ENCODE measurements at places on chromosomes 7 and 10.

DNA sequence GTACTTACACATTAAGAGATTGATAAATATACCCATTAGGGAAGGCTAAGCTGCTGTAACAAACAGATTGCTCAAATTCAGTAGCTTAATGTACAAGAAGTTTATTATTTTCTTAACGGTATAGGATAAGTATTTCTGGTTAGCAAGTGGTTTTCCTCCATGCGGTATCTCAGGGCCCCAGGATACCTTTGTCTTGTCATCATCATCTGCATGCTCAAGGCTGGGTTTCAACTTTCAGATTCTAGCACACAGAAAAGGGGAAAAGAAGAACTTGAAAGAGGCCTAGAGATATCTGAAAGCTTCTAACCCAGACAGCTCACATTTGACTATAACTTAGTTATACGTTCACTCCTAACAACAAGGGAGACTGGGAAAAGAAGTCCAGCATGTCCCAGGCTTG is 11.8 kb upstream of the GALNT17 start:
- H3K4me1 ChIP-seq, result no peaks in the 10 kb centered on the region
- H3K27ac ChIP-seq, result no peak overlapping the region
- H3K36me3 ChIP-seq, result no peaks in the 10 kb centered on the region
- no peak for DNase-seq
- H3K27me3 ChIP-seq, result no peaks in the 10 kb centered on the region

GRCh38 chr7:121153995-121154394 is 165.5 kb downstream of the CPED1 start:
- no peaks in the 10 kb centered on the region for H3K36me3 ChIP-seq
- no peak for DNase-seq

DNA sequence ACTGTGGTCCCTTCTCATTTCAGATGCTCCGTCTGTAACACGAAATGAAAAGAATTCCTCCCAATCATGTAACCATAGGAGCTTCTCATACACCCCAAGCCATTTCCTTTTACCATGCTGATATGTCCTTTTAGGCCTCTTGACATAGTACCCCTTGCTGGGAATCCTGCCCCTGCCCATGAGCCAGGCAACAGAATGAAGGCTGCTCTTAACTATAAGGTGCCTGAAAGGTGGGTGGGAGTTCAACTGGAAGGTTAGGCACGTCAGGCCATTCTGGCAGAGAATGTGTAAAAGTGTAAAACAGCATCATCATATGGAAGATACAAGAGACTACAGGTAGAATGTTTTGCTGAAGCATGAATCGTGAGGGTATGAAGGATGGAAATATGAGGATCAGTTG is 22.5 kb downstream of the IL2RA start:
- no peaks in the 10 kb centered on the region for H3K27me3 ChIP-seq
- peaks cover 82% of the 10 kb centered on the region for H3K36me3 ChIP-seq
- DNase-seq, result no peak
- peak overlapping the region; percentile 16 for H3K27ac ChIP-seq

DNA sequence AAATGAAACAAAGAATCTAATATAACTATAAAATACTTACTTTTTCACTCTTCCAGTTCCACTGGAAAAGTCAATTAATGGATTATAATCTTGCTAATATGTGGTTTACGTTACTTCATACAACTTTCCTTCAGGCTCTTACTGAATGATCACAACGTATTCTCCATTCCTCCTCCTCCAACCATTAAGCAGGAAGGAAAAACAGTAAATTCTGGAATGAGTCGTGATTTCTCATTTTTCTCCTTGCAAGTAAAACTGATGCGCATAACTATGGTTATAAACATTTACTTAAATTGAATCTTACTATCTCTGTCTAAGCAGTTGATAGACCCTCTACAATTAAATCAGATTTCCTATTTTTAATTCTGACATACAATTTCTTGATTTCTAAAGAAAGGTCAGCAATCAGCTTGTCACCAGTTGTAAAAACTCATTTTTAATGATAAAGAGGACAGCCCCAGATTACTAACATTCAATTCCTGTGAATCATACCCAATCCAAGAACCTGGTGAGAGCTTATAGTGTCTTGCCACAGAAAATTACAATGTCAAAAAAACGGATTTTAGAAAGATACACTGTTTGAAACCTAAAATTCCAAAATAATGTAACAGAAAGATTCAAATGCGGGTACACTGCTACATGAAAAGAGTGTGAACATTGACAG is 64.3 kb downstream of the EZH2 start:
- no peak overlapping the region for H3K4me3 ChIP-seq
- H3K27ac ChIP-seq, result no peak overlapping the region
- no peak for DNase-seq
- no peaks in the 10 kb centered on the region for H3K27me3 ChIP-seq
- peaks cover 54% of the 10 kb centered on the region for H3K36me3 ChIP-seq
- H3K4me1 ChIP-seq, result peaks cover 4% of the 10 kb centered on the region

DNA sequence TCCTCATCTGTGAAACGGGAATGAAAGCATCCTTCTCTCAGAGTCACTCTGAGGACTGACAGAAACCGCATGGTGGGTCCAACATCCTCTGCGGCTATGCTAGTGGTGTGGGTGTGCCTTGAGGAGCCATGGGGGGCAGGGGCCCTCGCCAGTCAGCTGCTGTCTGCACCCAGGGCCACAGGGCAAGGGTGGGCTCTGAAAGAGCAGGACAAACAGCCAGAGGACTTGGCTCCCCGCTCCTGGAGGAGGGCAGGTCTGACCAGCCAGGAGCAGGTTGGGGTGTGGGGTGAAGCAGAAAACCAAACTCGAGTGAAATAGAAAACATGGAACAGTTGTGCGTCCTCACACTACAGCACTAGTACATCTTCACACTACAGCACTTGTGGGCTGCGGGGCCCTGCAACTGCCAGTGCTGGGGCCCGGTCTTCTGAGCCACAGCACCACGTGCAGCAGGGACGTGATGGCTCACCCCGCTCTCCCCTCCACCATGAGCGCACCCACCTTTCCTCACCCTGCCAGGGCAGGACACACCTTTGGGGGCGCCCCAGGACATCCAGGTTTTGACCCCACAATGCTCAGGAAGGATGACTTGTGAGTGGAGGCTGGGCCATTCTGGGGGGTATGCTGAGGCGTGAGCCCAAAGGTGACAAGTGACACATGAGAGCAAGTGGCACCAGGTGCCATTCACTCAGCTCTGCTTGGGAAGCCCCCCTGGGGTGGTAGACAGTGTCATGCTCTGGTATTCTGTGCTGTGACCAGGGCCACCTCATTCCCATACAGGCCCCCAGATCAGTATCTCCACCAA is 96.1 kb upstream of the RET start:
- H3K4me1 ChIP-seq, result no peaks in the 10 kb centered on the region
- no peak overlapping the region for H3K4me3 ChIP-seq
- H3K27ac ChIP-seq, result no peak overlapping the region
- H3K36me3 ChIP-seq, result no peaks in the 10 kb centered on the region
- H3K27me3 ChIP-seq, result no peaks in the 10 kb centered on the region
- peak; percentile 31 for DNase-seq

GRCh38 chr7:141949451-141949850 is 2.7 kb upstream of the CLEC5A start:
- H3K36me3 ChIP-seq, result no peaks in the 10 kb centered on the region
- no peaks in the 10 kb centered on the region for H3K27me3 ChIP-seq
- no peak overlapping the region for H3K27ac ChIP-seq

GRCh38 chr10:99312501-99312900 is 16.7 kb upstream of the CNNM1 start:
- H3K27ac ChIP-seq, result no peak overlapping the region
- DNase-seq, result no peak
- no peaks in the 10 kb centered on the region for H3K27me3 ChIP-seq
- H3K36me3 ChIP-seq, result no peaks in the 10 kb centered on the region
- H3K4me3 ChIP-seq, result no peak overlapping the region
- H3K4me1 ChIP-seq, result no peaks in the 10 kb centered on the region

- DNase-seq, result no peak
- no peak overlapping the region for H3K4me3 ChIP-seq
- no peaks in the 10 kb centered on the region for H3K36me3 ChIP-seq
- peaks cover 26% of the 10 kb centered on the region for H3K27me3 ChIP-seq
- H3K27ac ChIP-seq, result no peak overlapping the region
Measured at GRCh38 chr10:104488439-104488832, 134.8 kb downstream of the CFAP58 start.

- H3K27me3 ChIP-seq, result peaks cover 33% of the 10 kb centered on the region
- peak overlapping the region; percentile 53 for H3K27ac ChIP-seq
- peaks cover 32% of the 10 kb centered on the region for H3K4me1 ChIP-seq
- H3K4me3 ChIP-seq, result peak overlapping the region; percentile 19
- H3K36me3 ChIP-seq, result peaks cover 8% of the 10 kb centered on the region
Measured at GRCh38 chr10:22491931-22492615, 146.8 kb downstream of the SPAG6 start.

DNA sequence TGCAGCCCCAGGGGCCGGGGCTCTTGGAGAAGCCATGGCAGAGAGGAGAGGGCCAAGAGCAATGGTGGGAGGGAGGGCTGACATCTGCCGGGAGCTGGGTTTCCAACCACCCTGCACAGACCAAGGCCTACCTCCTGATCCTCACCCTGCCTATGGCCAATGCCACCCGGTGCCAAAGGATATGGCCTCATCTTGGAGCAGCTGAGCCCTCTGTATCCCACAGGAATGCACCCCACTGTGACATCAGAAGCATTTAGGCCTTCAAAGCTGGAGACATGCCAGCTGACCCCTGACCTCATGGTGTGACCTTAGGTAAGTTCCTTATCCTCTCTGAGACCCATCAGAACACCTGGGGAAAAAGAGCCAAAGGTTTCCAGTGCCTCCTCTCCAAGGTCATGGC is 113.6 kb upstream of the ZMIZ1 start:
- no peaks in the 10 kb centered on the region for H3K4me1 ChIP-seq
- H3K27ac ChIP-seq, result no peak overlapping the region
- DNase-seq, result no peak
- no peaks in the 10 kb centered on the region for H3K27me3 ChIP-seq
- no peaks in the 10 kb centered on the region for H3K36me3 ChIP-seq

GRCh38 chr10:80709866-80710265 is 172.2 kb downstream of the SH2D4B start:
- H3K27ac ChIP-seq, result no peak overlapping the region
- H3K36me3 ChIP-seq, result no peaks in the 10 kb centered on the region
- H3K4me3 ChIP-seq, result no peak overlapping the region
- peak; percentile 0 for DNase-seq

DNA sequence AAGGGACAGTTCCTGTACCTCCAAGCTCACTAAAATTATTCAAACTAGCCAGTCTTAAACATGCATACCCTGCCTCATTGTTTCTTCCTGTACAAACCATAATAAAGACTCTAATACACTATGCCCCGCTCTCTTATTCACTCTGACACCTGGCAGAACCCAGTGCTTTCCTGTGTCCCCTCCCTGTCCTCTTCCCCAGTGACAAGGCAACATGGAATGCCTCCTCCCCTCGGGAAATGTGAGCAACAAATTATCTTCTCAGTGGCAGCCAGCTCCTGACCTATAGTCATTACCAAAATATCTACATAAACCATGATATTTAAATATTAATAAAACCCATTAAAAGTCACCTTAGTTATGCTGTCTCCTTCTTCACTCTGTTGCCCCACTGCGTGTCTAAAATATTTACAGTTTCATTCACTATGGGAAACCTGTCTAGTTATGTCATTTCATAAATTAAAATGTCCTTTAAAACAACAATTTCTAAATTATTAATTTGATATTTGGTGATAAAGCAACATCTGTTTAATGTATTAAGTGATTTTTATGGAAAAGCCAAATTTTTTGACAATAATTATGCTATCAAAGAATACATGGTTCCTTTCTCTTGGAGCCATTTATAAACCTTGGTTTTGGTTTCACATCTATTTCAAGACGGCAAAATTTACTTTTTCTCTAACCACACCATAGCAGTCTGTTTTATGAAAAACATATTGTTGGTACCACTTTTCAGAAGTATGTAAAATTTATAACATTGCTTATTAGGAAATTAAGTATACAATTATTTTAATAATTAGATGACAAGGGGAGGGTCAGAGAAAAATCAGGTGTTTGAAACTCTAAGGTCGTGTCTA is 1355.2 kb downstream of the XPNPEP1 start:
- no peaks in the 10 kb centered on the region for H3K27me3 ChIP-seq
- no peak overlapping the region for H3K4me3 ChIP-seq
- H3K4me1 ChIP-seq, result no peaks in the 10 kb centered on the region
- no peak for DNase-seq
- H3K27ac ChIP-seq, result no peak overlapping the region

- DNase-seq, result no peak
- no peak overlapping the region for H3K27ac ChIP-seq
Measured at GRCh38 chr10:16663444-16663843, 141.8 kb upstream of the C1QL3 start.

GRCh38 chr10:11086177-11086840 is 68.6 kb downstream of the CELF2 start:
- DNase-seq, result no peak
- no peak overlapping the region for H3K27ac ChIP-seq
- H3K4me3 ChIP-seq, result no peak overlapping the region
- H3K36me3 ChIP-seq, result peaks cover 1% of the 10 kb centered on the region

- peaks cover 6% of the 10 kb centered on the region for H3K27me3 ChIP-seq
- DNase-seq, result no peak
- no peaks in the 10 kb centered on the region for H3K36me3 ChIP-seq
- H3K4me3 ChIP-seq, result no peak overlapping the region
- H3K27ac ChIP-seq, result no peak overlapping the region
Measured at GRCh38 chr7:70303309-70303708, 705.0 kb downstream of the AUTS2 start.

GRCh38 chr10:32142646-32143045 is 86.4 kb upstream of the KIF5B start:
- no peaks in the 10 kb centered on the region for H3K36me3 ChIP-seq
- H3K27ac ChIP-seq, result no peak overlapping the region
- peaks cover 8% of the 10 kb centered on the region for H3K4me1 ChIP-seq
- peaks cover 3% of the 10 kb centered on the region for H3K27me3 ChIP-seq
- DNase-seq, result no peak
- H3K4me3 ChIP-seq, result no peak overlapping the region

DNA sequence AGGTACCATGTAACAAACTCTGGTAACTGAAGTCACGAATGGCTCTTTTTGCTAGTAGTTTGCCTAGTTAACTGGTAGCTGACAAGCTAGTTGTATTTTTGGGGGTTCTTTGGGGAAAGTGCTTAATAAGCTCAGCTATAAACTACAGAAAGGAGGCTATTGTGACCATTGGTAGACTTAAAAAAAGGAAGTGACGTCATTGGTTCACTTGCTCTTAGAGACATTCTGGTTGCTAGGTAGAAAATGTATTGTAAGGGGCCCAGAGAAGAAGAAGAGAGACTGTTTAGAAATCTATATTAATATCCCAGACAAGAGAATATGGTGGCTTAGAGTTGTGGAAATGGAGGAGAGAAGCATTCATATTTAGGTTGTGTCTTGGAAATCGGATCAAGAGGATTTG is 103.0 kb downstream of the NXPH1 start:
- DNase-seq, result no peak
- H3K4me3 ChIP-seq, result no peak overlapping the region
- no peaks in the 10 kb centered on the region for H3K4me1 ChIP-seq
- H3K27ac ChIP-seq, result no peak overlapping the region
- H3K36me3 ChIP-seq, result no peaks in the 10 kb centered on the region

DNA sequence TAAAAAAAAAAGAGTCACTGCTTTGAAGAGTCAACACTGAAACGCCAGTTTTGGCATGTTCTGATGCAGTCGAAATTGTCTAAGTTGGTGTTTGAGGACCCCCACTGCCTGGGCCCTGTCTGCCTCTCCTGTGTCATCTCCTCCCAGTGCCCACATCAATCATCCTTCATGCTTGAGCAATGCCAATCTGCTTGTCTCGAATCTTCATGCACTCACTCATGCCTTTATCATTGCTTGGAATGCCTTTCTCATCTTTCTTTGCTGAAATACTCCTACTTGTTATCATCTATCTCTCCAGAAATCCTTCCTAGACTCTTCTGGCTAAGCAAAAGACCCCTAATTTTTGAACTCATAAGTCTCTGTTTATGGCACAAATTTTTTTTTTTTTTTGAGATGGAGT is 42.1 kb upstream of the PLPP4 start:
- H3K36me3 ChIP-seq, result no peaks in the 10 kb centered on the region
- no peak overlapping the region for H3K27ac ChIP-seq
- no peak overlapping the region for H3K4me3 ChIP-seq
- no peaks in the 10 kb centered on the region for H3K4me1 ChIP-seq
- no peak for DNase-seq
- no peaks in the 10 kb centered on the region for H3K27me3 ChIP-seq

Data from activated CD8-positive, alpha-beta memory T cell treated with anti-CD3 and anti-CD28 coated beads, Interleukin-2, amount 10 ng/mL, durations not matched to agents 7 days and 5 days (primary cell).